ENCODE measurements at places on chromosomes 2 and 18.

DNA sequence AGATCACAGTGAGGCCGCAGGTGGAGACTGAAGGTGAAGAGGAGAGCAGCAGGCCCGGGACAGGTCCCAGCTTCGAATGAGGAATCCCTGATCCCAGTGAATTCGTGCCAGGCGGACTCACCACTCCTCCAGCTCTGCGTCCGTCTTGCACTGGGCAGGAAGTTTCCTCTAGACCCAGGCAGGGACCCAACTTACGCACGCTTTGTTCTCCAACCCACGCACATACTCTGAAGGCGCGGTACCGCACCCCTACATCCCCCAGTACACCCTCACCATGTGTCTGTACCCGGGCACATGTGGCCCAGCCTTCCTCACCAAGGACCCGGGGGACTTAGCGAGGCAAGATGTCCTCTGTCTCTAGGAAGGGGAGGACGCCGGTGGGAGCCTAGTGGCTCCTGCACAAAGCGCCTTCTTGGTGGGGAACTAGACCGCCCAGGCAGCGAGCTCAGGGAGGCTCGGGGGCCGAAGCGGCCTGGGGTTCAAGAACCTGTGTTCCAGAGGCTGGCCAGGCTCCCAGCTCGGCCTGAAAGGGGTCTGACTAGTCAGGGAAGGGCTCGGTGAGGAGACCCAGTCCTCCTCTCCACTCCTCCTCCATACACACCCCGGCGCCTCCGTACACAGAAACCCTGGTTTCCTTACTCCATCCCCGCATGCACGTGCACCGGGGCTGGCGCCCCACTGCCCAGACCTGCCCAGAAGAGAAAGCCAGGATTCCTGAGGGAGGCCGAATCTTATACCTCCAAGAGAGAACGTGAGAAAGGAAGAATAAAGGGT lies 38.3 kb upstream of the ATP6V1B1 start:
- DNase-seq, result no peak

- DNase-seq, result no peak
Observed at GRCh38 chr2:220396287-220396686, 768.9 kb downstream of the SLC4A3 start.

GRCh38 chr2:41040782-41041520 lies 589.1 kb upstream of the SLC8A1 start:
- DNase-seq, result no peak

GRCh38 chr18:32891130-32891529 lies 118.3 kb upstream of the KLHL14 start:
- no peak for DNase-seq

GRCh38 chr2:150047620-150048222 lies 439.7 kb downstream of the RND3 start:
- DNase-seq, result no peak

GRCh38 chr2:37623971-37624900 lies 47.2 kb downstream of the CDC42EP3 start:
- DNase-seq, result no peak

DNA sequence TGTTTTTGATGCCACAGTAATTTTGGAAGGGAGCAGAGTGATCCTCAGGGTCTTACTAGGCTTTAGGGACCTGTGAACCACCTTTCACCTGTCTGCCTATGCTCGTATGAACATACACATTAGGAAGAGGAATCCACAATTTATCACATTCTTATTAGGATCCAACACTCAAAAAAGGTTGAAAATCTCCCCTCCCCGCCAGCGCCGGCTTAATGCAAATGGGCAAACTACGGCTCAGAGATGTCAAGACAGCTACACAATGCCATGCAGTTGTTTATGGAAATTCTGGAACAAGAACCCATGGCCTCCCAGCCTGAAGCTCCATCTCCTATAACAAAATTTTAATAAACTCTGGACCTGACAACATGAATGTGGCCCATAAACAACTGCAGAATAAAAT lies 375.9 kb upstream of the ACVR2A start:
- no peak for DNase-seq

DNA sequence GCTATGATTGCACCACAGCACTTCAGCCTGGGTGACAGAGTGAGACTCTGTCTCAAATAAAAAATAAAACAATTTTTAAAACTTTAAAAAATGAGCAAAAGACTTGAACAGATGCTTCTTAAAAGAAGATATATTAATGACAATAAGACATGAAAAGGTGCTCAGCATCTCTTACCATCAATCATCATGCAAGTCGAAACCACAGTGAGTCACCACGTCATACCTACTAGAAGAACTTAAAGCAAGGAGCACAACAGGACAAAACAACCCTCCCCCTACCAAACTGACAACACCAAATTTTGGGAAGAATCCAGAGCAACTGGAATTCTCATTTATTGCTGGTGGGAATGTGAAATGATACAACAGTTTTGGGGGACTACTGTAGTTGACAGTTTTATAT lies 251.6 kb downstream of the BCL2 start:
- DNase-seq, result no peak

GRCh38 chr18:1746131-1746530 lies 825.2 kb downstream of the METTL4 start:
- no peak for DNase-seq

DNA sequence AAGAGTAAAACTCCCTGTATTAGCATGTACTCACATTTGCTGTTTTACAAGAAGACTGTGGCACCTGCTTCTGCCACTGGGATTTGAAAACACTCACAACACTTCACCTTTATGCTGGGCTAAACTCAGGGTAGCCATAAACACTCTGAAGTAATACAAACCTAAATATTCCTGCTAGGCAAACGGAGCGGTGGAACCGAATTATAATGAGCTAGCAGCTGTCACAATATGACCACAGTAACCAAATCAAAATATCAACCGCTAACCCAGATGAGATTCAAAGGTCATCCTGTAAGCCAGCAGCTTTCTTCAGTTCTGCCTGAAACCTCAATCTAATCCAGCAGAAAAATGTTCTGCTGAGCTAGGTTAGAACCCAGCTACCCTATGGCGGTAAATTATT lies 132.1 kb downstream of the TCF4 start:
- DNase-seq, result no peak

GRCh38 chr2:168583710-168584521 lies 127.8 kb downstream of the CERS6 start:
- DNase-seq, result no peak

- no peak for DNase-seq
Observed at GRCh38 chr2:8694737-8695136, 12.9 kb downstream of the ID2 start.

- no peak for DNase-seq
Observed at GRCh38 chr18:77478646-77479442, 229.2 kb downstream of the GALR1 start.

- no peak for DNase-seq
Observed at GRCh38 chr2:100393362-100393761, 24.1 kb downstream of the CHST10 start.

- no peak for DNase-seq
Observed at GRCh38 chr2:237182422-237183123, 96.9 kb downstream of the COPS8 start.

- no peak for DNase-seq
Observed at GRCh38 chr18:34592961-34593382, 117.1 kb upstream of the DTNA start.

- no peak for DNase-seq
Observed at GRCh38 chr2:209351636-209352035, 72.2 kb upstream of the MAP2 start.

- no peak for DNase-seq
Observed at GRCh38 chr2:183166210-183166609, 42.0 kb downstream of the NUP35 start.

- no peak for DNase-seq
Observed at GRCh38 chr2:95352310-95353054, 50.0 kb upstream of the FAHD2A start.

DNA sequence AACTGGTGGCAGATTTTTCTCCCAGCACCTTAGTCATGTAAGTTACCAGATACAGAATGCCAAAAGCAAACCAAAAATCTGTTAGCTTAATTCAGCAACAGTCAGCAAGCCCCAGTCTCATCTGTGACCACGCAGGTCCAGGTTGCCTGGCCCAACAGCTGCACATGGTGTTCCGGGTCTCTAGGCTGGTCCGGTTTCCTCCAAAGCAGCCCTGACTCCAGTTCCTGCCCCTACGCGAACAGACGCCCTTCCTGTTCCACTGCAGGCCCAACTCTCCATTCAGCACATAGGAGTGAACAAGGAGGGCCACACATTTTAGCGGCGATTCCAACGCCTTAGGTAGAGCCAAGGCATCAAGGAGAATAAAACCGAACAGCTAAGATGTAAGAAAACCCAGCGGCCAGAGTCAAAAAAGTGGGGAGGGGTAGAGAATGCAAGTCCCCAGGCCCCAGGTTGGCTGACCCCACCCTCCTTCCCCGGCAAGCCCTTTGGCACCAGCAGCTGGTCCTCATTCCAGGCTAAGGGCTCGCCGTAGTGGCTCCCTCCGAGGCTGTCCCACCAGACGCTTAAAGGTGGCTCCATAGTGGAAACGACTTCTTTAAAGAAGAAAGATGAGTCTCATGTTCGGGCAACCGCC lies 1.5 kb downstream of the STK25 start:
- no peak for DNase-seq

DNA sequence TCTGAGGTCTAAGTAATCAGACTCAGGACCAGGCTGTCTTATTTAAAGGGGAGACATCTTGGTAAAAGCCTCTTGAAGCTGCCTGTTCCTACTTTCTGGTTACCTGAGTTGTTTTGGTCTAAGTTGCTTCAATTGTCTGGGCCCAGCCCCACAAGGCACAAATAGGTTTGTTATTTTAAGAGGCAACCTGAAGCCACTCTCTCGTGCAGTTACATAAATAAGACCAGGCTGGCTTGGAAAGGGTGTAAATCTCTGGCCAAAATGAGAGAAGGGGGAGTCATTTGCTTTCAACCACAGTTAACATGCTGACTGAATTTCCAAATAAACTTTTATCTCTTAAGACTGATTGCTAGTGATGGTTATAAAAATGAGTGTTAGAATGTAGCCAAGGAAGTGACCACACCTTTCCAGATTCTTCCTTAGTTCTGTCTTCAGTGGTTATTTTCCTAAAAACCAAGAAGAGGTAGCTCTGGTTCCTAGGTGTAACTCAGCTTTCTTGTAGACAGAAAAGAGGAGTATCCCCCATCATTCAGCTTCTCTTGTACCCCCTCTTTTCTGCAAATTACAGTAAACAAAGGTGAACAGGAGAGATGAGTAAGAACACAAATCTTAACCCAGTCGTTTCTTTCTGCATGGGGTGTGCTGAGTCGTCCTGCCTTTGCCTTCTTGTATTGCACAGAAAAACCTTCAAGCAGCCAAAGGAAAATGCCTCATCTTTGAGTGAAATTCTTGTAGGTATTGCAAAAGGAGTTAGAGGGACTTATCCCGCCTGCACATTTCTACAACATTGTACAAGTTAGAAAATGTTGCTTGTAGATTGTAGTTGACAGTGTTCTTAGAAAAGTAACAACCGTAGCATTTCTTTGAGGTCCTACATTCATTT lies 161.5 kb upstream of the NT5C1B start:
- DNase-seq, result no peak

DNA sequence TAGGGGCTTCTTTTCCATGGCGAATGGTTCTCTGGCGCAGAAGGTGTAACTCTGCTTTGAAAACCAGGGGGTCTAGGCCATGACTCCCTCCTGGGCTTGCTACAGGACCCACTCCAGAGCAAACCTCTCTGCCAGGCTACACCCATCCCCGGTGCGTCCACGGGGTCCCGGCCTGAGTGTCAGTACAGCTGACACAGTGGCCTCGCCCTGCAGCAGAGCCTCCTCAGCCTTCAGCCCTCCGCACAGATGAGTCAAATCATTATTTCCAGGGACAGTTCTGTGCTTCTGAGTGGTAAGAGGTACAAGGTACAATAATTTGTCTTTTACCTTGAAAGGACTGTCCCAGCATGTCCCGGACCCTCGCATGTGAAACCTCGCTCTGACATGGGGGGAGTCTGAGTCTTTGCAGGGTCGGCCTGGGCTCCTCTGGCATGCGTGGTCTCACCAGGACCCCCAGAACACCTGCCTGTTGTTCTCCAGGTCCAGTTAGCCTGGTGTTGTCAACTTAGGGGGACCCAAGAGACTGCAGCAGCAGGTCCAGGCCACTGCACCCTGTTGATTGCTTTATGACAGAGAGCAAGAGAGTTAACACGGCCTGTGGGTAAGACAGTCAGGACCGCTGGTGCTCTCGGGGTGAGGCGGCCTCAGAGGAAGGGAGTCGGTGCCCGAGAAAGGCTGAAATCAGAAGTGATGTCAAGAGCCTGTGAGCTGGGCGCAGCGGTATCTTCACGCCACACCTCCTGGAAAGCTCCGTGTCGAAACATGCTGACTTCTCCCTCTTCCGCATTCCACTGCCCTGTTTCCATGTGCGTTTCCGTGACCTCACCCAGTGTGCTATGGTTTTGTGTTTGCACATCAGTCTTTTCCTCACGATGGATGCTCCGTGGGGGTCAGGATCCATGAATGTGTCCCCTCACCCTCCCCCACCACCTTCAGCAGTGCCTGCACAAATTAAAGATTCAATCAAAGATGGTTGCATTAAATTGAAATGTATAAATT lies 340.1 kb downstream of the EIPR1 start:
- no peak for DNase-seq

DNA sequence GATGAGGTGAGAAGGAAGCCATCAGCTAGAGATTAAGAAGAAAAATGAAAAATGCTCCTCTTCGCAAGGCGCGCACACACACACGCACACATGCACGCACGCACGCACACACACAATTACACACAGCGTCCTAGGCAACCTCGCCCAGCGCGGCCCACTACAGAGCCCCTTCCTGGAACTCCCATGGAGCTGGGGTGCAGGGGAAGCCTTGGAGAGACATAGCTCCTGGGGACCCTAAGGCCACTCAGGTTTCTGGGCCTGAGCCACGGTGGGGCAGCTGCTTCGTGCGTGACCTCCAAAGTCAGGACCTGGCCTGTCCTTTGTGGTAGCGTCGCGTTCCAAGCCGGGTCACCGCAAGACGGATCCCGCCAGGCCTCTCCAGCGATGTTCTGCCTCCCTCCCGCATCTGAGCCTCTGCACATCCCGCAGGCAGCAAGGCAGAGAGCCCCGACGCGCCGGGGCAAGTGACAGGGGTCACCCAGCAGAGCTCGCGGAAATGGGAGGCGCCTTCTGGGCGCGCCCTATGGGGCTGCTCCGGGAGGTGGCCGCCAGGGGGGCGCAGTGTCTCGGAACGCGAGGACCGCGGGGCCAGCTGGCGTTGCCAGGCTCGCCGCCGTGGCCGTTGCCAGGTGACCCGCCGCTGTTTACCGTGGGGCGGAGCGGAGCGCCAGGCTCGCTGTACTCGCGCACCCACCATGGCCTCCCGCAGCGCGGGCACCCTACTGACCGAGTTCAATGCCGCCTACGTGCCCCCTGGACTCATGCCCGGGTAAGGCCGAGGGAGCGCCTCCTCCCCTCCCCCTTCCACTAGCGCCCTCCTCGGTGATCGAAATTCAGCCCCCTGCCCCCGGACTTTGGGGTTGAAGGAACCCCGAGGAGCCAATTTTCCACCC lies 79.0 kb downstream of the CIB4 start:
- DNase-seq, result no peak

Data from stimulated activated CD8-positive, alpha-beta memory T cell treated with anti-CD3 and anti-CD28 coated beads, Interleukin-4, amount 100 ng/mL, for 1 hour (primary cell).